ENCODE measurements at places on chromosomes 3 and 15.

DNA sequence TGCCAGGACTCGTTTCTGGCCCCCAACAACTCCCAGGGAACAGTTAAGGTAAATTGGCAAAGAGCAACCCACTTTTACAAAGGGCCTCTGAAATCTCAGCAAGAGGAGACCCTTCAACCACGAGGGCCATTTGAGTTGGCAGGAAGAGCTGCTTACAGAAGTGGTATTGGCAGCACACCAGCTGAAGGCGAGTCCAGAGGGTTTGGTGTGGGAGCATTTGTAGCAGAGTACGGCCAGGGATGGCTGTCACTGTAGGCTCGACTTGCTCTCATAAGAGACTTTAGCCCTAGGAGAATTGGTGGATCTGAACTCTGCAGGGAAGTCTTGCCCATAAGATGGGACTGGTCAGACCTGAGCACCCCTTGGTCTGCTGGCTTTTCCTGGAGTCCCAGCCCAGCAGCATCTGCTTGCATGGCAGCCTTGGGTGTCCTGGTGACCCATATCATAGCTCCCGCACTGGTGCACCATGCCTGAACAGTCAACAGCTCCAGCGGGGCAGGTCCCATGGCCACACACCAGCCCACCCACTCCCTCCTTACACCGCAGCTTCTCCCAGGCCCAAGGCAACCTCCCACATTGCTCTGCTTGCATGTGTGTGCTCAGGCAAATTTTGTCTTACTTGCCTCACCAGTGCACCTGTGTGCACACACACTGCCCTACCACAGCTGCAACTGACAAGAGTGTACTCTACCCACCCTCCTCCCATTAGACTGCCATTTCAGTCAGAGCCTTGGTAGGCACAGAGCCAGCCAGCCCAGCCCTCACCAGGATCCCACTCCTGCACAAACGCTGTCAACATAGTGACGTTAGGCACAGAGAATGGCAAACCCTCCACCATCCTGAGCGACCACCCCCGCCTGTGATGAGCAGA is 861.6 kb upstream of the DPPA4 start:
- DNase-seq: no peak

DNA sequence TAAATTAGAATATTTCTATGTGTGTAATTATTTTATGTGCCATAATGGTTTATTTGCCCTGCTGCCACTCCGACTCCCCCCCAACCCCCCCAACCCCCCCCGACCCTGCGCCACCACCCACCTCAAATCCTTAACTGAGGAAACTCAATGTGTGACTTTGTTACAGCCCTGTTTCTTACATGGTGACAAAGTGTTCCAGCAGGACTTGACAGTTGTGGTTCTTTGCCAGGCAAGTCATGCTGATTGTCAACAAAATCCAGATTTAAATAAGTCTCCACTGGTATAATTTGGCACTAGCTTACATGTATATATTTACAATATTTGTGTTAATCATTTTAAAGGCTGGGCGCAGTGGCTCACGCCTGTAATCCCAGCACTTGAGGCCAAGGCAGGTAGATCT is 7.7 kb downstream of the EBLN2 start:
- DNase-seq: no peak

- DNase-seq: no peak
These were observed 102.9 kb downstream of the ARNT2 start for GRCh38 chr15:80507131-80507530.

GRCh38 chr3:23697416-23697815 is 108.3 kb upstream of the UBE2E1 start:
- DNase-seq: peak; percentile 54

DNA sequence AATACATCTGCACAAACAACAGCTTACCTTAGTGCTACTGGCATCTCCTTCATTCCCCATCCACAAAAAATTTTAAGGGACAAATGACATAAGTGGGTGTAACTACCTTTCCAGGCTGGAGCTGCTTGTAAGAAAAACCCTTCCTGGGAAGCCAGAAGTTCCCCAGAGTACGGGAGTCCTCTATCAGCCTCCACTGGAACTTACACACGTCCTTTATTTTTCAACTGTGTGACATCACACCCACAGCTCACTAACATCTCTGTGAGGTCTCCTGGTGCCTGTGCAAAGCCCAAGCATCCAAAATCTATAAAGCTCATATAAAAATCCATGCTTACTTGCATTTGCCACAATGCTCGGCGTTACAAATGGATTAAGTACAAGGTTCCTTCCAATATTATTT is 27.6 kb downstream of the LRIG1 start:
- no peak for DNase-seq

- peak; percentile 73 for DNase-seq
These were observed 44.4 kb downstream of the AQP9 start for GRCh38 chr15:58182460-58183163.

- no peak for DNase-seq
These were observed 16.9 kb downstream of the TTBK2 start for GRCh38 chr15:42903388-42904324.

GRCh38 chr3:172029425-172030098 is 9.8 kb upstream of the FNDC3B start:
- DNase-seq: no peak

GRCh38 chr3:65945953-65946352 is 92.8 kb downstream of the MAGI1 start:
- no peak for DNase-seq

- DNase-seq: no peak
These were observed 23.2 kb downstream of the GPR15 start for GRCh38 chr3:98555025-98555379.

DNA sequence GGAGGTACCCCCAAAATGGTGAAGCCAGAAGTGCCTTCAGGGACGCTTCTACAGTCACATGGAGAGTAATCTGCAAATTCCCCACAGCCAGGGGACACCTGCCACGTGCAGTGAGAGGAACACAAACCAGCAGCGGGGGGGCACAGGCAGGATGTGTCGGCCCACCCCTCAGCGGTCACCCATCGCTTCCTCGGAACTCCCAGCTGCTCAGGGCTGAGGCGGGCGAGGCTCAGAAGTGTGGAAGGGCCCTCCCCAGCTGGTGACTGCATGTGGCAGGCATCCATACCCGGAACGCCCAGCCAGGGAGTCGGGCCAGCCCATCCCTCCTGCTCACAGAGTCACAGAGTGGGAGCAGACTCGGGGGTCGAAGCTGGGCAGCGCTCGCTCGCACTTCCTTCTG is 63.7 kb downstream of the SLC12A8 start:
- no peak for DNase-seq

DNA sequence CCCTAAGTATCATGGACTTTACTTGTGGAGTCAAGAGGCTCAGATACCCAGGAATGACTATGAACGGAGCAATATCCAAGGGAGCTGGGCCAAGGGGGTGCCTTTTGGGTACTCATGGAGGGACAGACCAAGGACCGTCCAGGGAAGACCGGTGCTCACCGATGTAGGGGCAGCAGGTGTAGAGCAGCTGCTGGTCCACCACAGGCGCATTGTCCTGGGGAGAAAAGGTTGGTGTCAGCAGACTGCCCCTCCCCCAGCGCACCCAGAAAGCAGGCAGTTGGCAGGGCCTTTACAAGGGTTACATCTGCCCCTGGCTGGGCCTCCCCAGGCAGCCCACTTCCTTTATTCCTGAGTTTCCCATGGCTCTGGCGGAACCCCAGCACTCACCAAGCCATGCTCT is 7.5 kb downstream of the CDAN1 start:
- DNase-seq: no peak

DNA sequence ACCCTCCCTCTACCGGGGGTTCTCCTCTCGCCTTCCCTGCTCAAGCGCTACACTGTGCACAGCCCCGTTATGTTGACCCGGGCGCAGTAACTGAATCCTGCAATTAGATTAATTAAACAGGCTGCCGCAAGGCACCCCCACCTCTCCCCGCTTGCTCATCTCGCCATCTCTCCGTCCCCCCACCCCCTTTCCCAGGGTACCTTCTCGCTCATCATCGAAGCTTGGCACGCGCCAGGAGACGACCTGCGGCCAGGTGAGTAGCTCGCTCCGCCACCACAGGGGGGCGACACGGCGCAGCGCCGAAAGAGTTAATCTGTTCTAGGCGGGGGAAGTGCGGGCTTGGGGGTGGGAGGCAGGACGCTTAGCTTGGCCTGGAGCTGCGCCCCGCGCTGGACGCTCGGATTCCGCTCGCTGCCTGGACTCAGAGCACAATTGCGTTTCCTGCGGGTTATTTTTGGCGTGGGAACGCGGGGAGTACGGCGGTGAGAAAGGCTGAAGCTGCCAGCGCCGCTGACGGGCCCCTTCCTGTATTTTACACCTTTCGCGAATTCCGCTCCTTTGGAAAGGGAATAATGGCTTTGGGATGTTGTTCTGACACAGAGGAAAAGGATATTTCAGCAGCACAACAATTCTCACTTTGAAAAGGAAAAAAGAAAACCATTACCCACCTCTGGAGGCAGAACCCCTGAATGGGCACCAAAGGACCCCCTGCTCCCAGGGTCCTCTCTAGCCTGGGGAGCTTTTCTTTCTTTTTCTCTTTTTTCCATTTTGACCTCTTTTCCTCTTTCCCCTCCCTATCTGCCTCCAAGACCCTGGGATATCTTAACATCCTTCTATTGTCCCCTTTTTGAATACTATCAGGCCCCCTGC is 1.5 kb downstream of the DLL4 start:
- DNase-seq: peak; percentile 95

DNA sequence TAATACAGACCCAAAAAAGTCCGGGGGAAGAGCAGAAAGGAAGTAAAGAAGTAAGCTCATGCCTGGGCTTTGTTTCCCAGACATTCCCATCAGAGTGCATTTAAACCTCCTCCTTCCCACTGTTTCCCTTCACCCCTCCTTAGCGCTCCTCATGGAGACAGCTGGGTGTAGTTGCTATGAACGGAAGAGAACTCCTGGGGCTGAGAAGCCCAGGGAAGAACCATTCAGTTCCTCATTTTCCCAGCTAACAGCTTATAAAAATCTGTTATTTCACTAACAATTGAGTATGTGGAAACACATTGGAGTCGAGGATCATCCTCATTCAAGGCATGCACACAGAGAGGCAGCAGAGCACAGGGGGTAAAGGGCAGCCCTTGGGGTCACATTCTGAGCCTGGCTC is 299.3 kb downstream of the SHQ1 start:
- no peak for DNase-seq

GRCh38 chr15:42848846-42849245 is 71.7 kb downstream of the TTBK2 start:
- no peak for DNase-seq

DNA sequence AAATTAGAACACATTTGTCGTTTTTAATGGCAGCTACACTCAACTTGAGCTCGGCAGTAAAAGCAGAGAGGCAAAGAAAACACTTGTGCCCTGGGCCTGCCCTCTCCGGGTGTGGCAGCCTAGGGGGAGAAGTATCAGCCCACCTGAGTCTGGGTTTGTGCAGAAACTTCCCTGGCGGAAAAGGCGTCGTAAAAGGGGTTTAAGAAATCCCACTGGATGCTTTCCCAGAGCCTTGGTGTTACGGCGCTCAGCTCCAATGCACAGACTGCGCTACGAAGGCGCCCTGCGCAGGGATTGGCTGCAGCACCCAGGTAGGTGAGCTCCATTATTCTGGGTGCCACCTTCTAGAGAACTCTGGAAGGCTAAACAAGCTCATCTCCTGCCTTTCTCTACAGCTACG is 461.5 kb upstream of the NR2F2 start:
- DNase-seq: no peak

DNA sequence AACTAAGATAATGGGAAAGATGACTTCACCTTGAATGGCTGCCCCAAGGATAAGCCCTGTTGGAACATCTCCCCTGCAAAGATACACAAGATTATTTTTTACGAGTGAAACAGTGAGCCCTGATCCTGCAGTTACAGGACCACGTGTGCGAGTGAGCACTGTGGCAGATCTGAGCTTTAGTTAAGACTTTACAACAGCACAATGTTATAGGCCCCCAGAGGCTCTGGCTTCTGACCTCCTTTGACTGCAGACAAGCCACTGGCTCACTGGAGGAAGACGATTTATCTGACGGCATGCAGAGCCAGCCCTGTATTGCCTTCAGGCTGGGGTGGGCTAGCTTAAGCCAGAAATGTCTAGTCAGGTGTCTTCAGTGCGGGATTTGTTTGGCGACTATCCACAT is 174.4 kb downstream of the ARRDC4 start:
- no peak for DNase-seq

DNA sequence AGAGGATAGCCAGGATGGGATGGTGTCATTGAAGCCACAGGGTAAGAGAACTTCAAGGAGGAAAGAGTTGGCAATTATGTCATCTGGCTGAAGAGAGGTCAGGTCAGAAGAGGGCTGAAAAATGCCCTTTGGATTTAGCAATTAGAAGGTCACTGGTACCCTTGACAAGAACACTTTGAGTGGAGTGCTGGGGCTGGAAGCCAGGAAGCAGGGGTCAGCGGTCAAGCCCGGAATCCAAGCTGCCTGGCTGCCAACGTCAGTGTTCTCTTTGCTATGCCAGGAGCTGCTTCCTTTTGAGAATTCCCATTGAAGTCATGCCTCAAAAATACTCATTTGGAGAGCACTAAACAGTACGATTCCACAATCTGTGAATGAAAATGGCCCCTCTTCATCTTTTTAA is 386.5 kb downstream of the SHQ1 start:
- DNase-seq: no peak

DNA sequence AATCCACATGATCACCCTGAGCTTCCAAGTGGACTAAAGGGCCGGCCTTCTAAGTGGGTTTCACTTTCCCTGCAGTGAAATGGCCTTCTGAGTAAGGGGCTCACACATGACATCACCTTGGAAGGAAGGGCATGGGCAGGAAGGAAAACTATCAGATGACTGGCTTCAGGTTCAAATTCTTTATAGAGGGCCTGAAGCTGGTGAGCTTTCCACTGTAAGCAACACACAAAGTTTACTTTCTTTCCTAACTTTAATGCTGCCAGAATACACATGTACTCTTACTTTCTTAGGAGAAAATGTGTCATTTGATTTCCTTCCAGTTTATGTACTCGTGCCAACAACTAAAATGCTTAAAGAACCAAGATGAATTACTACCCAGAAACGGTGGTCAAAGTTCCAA is 475.6 kb downstream of the FOXP1 start:
- no peak for DNase-seq

DNA sequence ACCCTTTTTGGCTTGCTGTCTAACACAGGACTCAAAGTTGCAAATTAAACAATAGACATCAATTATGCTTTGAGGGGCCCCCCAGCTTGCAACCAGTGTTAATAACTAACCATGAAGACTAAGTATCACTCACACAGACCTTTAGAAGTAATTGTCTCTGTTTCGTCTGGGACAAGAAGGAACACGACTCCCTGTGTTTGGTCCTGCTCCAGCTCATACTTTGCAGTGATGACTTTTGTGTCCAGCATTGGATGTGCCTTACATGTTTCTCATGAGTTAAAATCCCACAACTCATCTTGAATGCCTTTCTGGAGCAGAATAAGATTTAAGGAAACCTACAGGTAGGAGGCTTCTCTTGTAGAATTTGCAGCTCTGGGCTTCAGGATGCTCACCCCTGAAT is 53.1 kb downstream of the GMNC start:
- no peak for DNase-seq

- peak; percentile 47 for DNase-seq
These were observed 84.8 kb downstream of the PPCDC start for GRCh38 chr15:75107908-75108838.

DNA sequence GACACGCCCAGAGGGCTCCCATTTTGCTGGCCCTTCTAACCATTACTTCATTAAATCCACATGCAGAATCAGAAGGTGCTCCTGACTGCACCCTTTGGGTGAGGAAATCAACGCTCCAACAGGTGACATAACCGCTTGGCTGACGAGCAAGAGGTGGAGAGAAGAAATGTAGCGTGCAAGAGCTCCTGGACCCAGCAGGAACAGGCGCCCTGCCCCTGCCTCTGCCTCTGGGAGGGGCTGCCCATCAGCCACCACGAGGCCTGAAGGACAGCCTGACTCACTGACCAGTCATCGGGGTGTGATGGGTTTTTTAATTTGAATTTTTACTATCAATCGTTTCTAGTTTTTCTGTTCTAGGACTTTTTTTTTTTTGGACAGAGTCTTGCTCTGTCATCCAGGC is 218.2 kb downstream of the ADAMTS17 start:
- DNase-seq: no peak

Measured in H7 (cell line).